ENCODE measurements at places on chromosomes 2 and 18.

- DNase-seq = no peak
Measured at GRCh38 chr2:61255580-61256437, 93.8 kb downstream of the C2orf74 start.

- no peak for DNase-seq
Measured at GRCh38 chr2:171271386-171271785, 110.7 kb upstream of the TLK1 start.

- DNase-seq = no peak
Measured at GRCh38 chr2:109466674-109467575, 146.8 kb downstream of the SEPTIN10 start.

GRCh38 chr2:209369656-209370055 lies 54.2 kb upstream of the MAP2 start:
- no peak for DNase-seq

All from Calu3 (cell line).